ENCODE measurements at places on chromosomes 12 and 14. TPM values are rescaled to one million over a fixed set of nuclear protein-coding genes. Genes with fewer than 3 reads are reported as not detected.

CMA1 gene
- total RNA-seq = not detected

TTC9 gene
- 17.4 TPM for total RNA-seq

OTX2 gene
- 193 TPM for total RNA-seq

SLCO1B1 gene
- total RNA-seq = 0.09 TPM

RNASE7 gene
- not detected for total RNA-seq

PLA2G1B gene
- not detected for total RNA-seq

NTN4 gene
- total RNA-seq = 0.13 TPM

PXMP2 gene
- total RNA-seq = 17.8 TPM

SERPINA9 gene
- total RNA-seq = not detected

LMNTD1 gene
- not detected for total RNA-seq

SIX1 gene
- 0.17 TPM for total RNA-seq

SLC6A15 gene
- 12.9 TPM for total RNA-seq

SMIM41 gene
- not detected for total RNA-seq

OR6C2 gene
- not detected for total RNA-seq

REM2 gene
- 1.4 TPM for total RNA-seq

KRT79 gene
- not detected for total RNA-seq

TOMM20L gene
- total RNA-seq = not detected

FIGNL2 gene
- 19.7 TPM for total RNA-seq

PTHLH gene
- total RNA-seq = 0.35 TPM

GPR65 gene
- total RNA-seq = not detected

CLEC9A gene
- not detected for total RNA-seq

C3AR1 gene
- not detected for total RNA-seq

ACVRL1 gene
- total RNA-seq = not detected

HOXC13 gene
- total RNA-seq = 0.11 TPM

DAO gene
- total RNA-seq = not detected

PIWIL1 gene
- total RNA-seq = not detected

SLC6A12 gene
- total RNA-seq = 0.20 TPM

TC2N gene
- 16.2 TPM for total RNA-seq

PTCSC3 gene
- total RNA-seq = not detected

KRT6C gene
- not detected for total RNA-seq

MYH6 gene
- 0.13 TPM for total RNA-seq

RHOJ gene
- total RNA-seq = not detected

RIN3 gene
- 1.5 TPM for total RNA-seq

KCNA5 gene
- 0.09 TPM for total RNA-seq

APOF gene
- not detected for total RNA-seq

Measured in H9 (cell line).